ENCODE measurements at places on chromosomes 3 and 15. TPM values are rescaled to one million over a fixed set of nuclear protein-coding genes. Genes with fewer than 3 reads are reported as not detected.

The MAP1A gene
- 14.3 TPM for total RNA-seq

The TAGLN3 gene
- total RNA-seq = 3.1 TPM

The SH3GL3 gene
- total RNA-seq = 8.9 TPM

The MYL3 gene
- 19.8 TPM for total RNA-seq

The DNAJB8 gene
- total RNA-seq = not detected

The MLF1 gene
- 17.7 TPM for total RNA-seq

The PRSS50 gene
- 0.26 TPM for total RNA-seq

The RLBP1 gene
- total RNA-seq = not detected

All from urinary bladder (tissue), 4 donors.